Stimulated activated CD4-positive, alpha-beta T cell treated with anti-CD3 and anti-CD28 coated beads, Interleukin-2, amount 100 ng/mL, for 4 hours (primary cell): ENCODE measurements at places on chromosomes 3 and 15.

GRCh38 chr3:89246326-89246725 is 138.9 kb downstream of the EPHA3 start:
- no peak for DNase-seq

DNA sequence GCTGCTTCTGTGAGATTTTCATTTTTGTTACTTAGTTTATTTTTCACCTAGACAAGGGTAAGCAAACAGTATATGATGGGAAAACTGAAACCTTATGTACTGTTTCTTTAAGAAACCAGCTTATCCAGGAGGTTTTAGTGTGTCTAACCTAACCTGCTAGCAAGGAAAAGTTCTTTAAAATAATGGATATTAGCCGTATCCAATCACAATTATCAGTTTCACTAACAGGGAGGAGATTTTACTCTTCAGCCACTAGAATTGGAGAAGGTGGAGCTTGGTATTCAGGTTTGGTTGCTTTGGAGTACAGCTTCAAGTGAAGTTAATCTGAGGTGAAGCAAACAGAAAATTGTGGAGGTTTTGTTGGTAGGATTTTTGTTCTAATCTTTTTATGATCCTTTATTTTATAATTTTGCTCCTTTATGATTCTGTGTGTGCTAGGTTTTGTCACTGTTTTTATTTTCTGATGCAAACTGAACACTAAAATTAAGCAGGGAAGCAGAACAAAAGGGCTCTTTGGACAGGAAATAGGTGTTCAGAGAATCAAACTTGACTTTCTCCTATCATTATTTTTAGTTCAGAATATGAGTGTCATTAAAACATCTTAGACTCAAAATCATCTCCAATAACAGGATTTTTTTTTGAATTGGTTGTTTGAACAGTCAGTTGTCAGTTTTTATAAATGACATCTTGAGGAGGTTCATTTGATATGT is 13.0 kb downstream of the ZFAND6 start:
- DNase-seq = no peak

DNA sequence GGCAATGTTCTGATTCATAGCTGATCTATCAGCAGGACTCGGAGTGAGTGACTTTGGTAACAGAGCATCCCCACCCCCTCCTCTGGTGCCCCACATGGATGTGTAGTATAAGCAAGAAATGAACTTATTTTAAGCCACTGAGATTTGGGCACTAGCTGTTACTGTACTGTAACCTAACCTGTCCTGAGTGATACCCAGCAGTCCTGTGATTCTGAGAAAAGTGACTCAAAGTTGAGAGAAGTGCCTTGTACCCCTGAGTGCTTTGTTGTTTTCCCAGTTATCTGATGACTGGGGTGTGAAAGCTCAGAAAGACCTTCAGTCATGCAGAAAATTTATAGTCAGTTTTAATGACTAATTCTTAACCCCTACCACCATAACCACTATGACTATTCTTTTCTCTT is 439.9 kb upstream of the RBMS3 start:
- no peak for DNase-seq

DNA sequence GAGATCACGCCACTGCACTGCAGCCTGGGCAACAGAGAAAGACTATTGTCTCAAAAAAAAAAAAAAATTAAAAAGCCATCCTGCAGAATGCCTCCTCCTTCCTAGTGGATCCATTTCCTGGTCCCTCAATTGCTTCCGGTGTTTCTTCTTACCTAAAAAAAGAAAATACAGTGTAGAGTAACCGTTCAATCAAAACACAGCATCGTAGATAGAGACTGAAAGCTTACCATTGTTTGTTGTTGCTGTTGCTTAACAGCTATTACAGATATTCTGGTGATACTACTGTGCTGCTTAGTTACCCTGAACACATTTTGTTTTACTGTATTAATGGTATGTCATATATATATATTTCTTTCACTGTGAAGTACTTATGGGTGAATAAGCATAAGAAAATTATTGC is 105.5 kb upstream of the LRRFIP2 start:
- no peak for DNase-seq

DNA sequence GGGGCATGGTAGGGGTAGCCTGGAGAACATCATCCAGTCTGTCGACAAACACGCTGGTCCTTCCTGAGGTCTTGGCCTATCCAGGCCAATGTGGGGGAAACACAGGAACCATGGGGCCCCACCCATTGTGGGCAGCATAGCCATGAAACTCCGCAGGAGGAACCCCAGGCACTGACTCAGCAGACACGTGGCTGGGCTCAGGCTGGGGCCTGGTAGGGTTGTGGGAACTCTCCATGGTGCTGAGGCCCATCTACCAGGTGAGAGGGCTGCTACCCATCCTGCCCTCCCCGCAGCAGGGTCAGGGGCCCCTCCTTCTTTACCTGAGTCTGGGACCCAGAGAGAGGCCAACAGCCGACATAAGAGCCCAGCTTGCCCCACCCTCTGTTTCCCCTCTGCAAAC is 22.6 kb upstream of the CACNA2D2 start:
- DNase-seq = peak; percentile 26
